NCI-H1436 (cell line): ENCODE measurements at places on chromosomes 3 and 15.

- DNase-seq: no peak
Observed at GRCh38 chr3:101530686-101531047, 17.7 kb upstream of the SENP7 start.

GRCh38 chr15:47991357-47991756 lies 129.4 kb upstream of the SLC24A5 start:
- DNase-seq: no peak

- DNase-seq: no peak
Observed at GRCh38 chr3:126684218-126684751, 19.8 kb upstream of the CHCHD6 start.

DNA sequence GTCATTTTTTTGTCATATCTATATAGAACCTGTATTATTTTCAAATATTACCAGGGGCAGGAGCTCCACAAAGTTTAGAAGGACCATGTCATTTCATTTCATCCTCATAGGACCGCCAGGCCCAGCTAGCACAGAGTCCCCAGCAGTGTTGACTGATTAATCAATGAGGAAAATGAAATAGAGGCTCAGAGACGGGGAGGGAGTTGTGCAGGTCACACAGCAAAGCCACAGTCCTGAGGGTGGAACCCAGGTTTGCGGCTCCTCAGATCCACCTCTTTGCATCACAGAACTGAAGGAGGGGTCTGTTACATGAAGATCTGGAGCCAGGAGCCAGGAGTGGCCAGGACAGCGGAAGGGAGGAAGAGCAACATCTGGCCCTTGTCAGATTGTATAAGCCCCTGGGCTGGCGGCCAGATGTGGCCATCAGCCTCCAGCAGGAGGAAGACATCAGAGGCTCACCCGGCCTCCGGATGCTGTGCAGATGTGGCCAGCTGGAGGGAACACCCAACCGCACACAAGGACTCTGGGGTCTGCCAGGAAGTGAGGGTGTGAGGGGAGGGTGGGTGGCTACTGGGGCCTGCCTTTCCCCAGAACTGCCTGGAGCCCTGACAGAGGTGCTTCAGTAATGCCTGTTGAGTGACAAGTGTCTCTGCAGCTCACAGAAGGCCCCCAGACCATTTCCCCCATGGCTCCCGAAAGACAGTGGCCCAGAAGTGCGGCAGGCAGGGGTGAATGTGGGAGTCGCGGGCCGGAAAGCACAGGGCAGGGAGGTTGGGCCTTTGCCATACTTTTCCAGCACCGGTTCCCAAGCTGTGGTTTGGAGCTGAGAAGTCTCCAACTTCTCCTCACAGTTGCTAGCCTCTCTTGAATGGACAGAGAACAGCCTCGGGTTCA lies 21.3 kb downstream of the EFCC1 start:
- DNase-seq: no peak

DNA sequence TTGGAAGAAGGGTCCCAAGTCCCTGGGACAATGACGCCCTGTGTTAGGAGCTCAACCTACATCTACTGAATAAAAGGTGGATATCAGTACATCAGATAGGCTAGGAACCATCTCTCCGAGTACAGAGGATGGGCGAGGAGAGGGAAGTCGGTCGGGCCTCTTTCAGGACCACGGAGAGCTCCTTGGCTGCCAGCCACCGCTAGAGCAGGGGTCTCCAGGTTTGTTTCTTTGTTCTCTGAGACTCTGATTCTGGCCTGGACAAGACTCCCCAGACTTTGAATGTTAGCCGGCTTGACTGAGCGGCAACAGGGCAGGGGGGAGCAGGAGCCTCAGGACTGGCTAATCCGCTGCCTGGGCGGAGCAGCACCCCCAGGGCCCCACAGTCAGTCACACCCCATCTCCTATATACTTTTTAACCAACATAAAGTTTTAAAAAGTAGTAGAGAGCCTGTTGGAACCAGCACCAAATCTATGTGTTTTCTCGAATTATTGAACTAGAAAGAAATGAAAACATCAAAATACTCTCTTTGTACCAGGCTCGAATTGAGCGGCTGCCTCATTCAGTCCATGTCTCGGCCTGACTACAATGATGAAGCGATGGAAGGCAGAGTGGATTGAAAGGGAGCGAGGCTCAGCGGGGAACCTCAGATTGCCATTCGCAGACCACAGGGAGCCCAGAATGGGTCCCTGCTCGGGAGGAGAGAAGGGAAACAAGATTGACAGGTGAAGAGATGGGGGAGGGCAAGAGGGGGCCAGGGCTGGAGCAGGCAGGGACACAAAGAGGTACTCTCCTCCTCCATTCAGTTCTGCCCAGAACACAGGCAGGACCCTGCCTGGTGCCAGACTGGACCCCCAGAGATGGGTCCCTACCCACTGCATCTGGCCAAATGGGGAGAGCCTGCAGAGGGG lies 131.6 kb downstream of the TPRA1 start:
- DNase-seq: no peak

DNA sequence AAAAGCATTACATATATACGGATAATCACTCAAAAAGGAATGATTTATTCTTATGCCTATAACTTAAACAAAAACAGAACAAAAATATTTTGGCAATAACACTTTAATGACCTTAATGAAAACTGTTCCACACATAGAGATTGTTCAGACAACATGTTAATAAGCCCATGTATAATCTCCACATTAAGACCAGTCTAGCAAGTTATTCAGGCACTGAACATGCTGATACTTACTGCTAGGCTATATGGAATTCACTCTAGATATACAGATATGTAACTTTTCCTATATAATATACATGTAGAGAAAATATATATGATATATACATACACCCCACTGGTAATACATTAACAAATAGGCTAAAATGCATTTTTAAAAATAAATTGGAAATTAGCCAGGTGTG lies 43.8 kb upstream of the USP50 start:
- DNase-seq: no peak

- no peak for DNase-seq
Observed at GRCh38 chr3:10447527-10448260, 57.7 kb downstream of the ATP2B2 start.

DNA sequence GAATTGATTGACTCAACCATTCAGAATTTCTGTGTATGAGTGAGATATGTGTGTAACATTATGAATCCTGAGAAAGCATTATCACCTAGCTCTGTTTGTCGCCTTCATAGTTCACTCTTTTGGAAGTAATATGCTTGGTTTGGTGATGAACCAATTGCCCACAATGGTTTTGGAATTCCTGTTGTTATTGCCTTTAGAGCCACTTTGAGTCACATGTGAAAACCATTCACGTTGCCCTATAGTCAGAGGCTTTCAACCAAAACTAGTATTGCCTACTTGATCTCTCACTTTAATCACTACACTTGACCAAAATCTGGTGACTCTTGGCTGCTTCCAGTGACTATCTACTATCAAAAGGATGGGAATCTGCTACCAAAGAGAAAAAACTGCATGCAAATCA lies 78.2 kb upstream of the FLNB start:
- no peak for DNase-seq

- no peak for DNase-seq
Observed at GRCh38 chr3:38268522-38268921, 2.9 kb downstream of the SLC22A13 start.

GRCh38 chr3:50167069-50167840 lies 12.1 kb downstream of the SEMA3F start:
- no peak for DNase-seq

GRCh38 chr15:74489518-74490338 lies 28.8 kb upstream of the UBL7 start:
- peak; percentile 79 for DNase-seq

- no peak for DNase-seq
Observed at GRCh38 chr15:38490242-38490922, 36.5 kb downstream of the FAM98B start.

DNA sequence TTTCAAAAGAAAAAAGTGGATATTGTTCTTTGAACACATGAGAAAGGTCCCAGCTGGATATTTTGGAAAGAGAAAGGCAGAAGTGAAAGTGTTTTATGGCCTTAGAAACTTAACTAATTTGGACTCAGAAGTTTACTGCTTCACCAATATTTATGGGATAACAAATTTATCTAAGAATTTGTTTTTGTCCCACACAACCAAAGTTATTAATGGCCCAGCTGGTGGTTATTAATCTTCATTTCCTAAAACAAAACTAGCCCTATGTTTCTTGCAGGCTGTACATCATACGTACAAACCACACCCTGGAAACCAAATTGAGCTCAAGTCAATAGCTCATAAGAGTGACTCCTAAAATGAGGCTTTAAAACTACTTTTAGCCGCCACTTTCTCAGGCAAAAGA lies 372.9 kb upstream of the LMCD1 start:
- DNase-seq: no peak

DNA sequence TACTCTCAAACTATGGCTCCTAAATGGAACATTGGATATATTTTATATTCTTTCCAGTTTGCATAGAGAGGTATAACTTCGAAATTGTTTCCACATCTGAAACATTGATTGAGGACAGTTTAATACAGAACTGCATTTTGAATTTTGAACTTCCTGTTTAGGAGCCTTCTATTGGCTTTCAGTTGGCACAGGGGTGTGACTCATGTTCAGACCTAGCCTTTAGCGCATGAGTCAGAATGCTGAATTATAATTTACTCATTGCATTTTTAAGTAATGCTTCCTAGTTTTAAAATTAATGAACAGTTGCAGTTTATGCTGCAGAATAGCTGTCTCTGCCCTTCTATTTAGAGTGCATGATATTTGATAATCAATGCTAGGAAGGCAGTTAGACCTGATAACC lies 751.7 kb downstream of the CADM2 start:
- no peak for DNase-seq

- no peak for DNase-seq
Observed at GRCh38 chr3:32257641-32258438, 19.4 kb downstream of the CMTM8 start.

- DNase-seq: no peak
Observed at GRCh38 chr3:82509106-82509842, 747.8 kb upstream of the GBE1 start.

DNA sequence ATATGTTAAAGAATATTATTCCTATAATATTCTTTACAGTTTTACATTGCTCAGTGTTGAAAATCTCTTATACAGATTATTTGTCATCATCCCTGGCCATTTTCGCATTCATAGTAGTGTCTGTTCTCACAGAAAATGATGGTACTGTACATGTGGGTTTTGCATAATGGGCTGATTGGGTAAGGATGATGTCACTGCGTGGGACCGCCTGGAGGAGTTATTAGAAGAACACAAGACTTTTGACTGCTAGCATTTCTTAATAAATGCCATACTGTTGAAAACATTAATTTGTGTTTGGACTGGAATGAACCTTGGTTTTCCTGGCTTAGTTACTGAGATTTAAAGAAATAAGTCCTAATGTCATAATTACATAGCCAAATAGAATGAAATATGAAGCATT lies 20.3 kb downstream of the LRCH3 start:
- no peak for DNase-seq

- no peak for DNase-seq
Observed at GRCh38 chr3:122975163-122975923, 52.2 kb downstream of the SEMA5B start.

GRCh38 chr15:77895742-77896141 lies 181.8 kb downstream of the TBC1D2B start:
- DNase-seq: no peak

GRCh38 chr3:95464346-95464745 lies 1350.0 kb upstream of the EPHA6 start:
- DNase-seq: no peak

GRCh38 chr3:39146083-39146501 lies 7.3 kb downstream of the CSRNP1 start:
- DNase-seq: no peak

DNA sequence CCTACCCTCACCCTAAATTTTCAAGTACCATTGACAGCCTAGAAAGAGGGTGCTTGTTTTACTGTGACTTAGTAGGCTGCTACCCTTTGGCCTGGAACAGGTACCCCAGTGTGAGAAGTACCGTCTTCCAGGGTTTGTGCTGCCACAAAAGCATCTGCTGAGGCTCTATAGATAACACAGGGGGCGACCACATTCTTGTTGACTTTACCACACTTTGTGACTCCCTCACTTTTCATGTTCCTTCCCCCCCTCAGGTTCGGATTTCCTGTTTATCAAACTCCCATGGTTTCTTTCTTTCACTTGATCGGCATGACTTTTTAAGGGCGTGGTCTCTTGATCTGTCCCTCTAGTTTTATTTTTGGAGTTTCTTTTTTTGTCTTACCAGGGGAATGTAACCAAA lies 23.5 kb downstream of the EXOG start:
- DNase-seq: no peak

DNA sequence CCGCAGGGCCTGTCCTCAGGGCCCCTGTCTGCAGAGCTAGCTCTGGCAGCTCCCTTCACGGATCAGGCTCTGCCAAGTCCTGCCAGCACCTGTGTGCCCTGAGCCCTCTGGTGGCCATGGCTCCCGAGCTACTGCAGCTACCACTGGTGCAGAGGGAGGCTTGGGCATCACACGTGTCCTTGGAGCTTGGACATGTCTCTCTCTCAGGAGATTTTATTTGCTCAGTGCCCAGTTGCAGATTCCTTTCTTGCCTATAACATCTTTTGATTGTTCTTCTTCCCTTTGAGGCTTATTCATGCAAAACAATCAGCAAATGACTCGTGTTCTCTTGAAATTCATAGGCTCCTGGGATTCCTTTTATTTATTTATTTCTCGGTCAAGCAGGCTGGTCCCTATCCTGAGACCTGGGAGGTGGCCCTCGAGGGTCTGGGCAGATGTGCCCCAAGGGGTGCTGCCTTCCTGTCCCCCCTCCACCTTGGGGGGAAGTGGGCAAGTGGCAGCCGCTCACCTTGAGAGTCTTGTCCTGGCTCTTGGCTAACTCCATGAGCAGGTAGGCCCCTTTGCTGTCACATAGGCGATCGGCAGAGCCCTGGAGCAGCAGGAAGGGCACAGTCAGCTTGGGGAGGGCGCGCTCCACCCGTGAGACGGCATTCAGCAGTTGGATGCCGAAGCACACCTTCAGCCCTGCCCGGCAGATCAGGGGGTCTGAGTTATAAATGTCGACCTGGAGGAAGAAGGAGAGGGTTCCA lies 21.9 kb downstream of the ABTB1 start:
- DNase-seq: peak; percentile 64

DNA sequence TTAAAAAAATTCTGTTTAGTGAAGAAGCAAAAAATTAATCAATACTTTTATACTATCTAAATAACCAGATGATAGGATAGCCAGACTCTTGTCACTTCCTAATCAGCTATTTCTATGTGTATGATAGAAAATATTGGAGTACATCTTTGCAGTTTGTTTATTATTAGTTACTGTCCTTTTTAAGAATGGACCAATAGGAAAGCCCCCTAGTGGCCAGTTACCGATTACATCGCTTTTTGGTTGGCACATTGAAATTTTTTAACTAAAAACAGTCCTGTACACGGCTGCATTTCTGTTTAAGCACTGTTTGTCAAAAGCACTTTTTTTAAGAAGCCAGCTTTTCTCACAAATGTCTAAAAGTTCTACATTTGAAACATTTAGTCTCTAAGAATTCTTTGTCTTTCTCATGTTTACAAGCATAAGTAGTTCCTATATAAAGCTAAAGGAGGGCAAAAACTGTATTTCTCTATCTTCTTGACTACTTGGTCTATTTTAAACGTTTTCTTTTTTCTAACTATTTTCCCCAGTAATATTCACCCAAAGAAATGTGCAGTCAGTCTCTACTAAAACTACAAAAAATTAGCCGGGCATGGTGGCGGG lies 253.2 kb upstream of the LRTM1 start:
- peak; percentile 21 for DNase-seq
